ENCODE measurements at places on chromosomes 7 and 10.

GRCh38 chr10:43399320-43400310, 9.4 kb downstream of the HNRNPF start:
- no peak for DNase-seq

DNA sequence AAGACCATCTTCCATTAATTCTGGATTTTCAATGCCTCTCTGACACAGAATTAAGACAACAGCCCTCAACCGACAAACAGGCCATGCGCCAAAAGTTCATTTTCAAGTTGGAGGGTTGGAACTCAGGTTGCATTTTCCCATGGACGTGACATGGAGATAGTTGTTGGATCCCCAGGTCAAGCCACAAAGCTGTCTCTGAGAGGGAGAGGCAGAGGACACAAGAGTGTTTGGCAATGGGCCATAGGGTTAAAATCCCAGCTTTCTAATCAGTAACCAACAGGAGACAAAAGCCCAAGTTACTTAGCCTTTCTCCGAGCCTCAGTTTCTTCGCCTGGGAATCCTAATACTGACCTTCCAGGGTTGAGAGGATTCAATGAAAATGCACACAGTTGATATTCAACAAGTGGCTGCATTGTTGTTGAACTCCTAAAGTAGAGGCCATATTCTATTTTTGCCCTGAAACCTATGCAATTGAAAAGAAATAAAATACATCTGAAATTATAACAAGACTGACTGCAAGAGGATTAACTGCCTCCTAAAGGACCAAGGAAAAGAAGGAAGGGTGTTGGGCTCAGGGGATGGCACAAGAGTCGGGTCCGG, 44.3 kb downstream of the SORBS1 start:
- no peak for DNase-seq

DNA sequence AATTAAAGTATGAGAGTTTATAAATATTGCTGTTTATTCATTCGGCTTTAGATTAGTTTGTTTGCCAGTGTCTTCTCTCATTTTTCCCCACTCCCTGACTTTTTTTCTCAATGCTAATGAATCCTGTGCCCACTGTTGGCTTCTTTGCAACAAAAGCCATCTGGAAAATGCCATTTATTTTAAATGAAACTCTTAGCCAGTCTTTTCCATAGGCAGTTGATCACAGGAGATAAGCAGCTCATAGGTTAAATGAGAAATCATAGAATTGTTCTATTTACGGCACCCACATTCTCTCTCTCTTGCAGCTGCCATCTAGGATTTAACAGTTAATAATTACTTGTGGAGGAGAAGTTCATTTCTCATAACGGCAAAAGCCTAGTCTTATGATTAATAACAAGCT, 249.3 kb upstream of the POM121L12 start:
- DNase-seq = no peak

- no peak for DNase-seq
These were observed 45.5 kb upstream of the DMBT1 start for GRCh38 chr10:122515022-122515424.

GRCh38 chr7:82566752-82567151, 123.2 kb upstream of the CACNA2D1 start:
- no peak for DNase-seq

GRCh38 chr10:126930131-126930882, 25.1 kb downstream of the DOCK1 start:
- DNase-seq = no peak

DNA sequence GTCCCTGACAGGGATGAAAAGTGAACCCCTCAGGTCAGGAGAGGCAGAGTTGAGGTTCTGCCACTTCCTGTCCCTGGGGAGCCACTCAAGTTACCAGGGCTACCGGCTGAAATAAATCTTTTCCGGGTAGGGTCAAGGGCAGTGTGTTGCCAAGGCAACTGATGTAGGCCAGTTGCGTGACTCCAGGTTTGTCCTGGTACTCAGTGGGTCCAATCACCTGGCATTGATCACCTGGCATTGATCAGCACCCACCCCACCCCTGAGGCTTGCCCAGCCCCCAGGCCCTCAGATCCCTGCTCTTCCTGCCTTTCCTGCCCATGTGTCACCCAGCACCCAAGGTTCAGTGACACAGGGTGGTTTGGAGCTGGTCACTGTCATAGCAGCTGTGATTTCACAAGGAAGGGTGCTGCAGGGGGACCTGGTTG, 5.9 kb downstream of the SAP25 start:
- DNase-seq = no peak

DNA sequence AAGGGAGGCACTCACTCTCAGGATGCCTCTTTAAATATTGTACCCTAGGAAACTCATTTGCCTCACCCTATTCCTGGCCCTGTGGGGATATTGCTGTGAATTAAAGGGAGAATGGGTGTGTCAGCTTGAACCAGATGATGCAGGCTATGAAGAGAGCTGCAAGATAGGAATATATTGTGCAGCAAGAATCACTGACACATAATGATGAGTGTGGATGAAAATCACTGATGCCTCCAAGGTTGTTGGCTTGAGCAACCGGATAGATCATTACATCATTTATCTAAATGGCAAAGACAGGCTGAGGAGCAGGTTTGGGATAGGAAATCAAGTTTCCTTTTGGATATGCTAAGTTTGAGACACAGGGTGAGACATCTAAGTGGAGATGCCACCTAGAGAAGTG, 6.2 kb downstream of the SLC26A4 start:
- no peak for DNase-seq

- no peak for DNase-seq
These were observed 21.2 kb downstream of the PRKCQ start for GRCh38 chr10:6558759-6559461.

- no peak for DNase-seq
These were observed 49.5 kb upstream of the SLC29A3 start for GRCh38 chr10:71269301-71270288.

GRCh38 chr7:74424291-74424880, 29.3 kb upstream of the GTF2IRD1 start:
- no peak for DNase-seq

DNA sequence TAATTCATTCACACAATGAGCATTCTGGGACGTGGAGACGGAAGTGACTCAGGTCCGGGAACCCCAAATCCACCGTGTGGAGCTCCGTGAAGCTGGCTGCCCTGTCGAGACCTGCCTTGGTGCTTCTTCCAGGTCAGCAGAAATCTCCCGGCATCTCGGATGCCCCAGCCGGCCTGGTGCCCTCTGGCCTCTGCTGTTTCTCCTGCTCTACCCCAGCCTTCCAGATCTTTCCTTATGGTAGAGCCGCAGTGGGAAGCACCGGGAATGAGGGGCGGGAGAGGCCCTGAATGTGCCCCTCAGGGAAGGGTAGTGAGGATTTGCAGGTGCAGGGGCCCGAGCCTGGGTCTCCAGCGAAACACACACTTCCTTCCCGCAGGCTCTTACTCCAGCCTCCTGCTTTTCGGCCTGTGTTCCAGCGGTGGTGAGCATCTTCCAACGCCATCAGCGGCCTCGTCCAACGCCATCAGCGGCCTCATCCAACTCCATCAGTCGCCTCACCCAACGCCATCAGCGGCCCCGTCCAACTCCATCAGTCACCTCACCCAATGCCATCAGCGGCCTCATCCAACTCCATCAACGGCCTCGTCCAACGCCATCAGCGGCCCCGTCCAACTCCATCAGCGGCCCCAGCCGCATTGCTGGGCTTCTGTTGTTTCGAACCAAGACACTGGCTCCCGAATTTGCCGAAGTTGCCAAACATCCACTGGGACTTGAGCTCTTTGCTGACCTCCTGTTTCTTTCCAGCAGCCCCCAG, 57.1 kb upstream of the PDGFA start:
- DNase-seq = no peak

DNA sequence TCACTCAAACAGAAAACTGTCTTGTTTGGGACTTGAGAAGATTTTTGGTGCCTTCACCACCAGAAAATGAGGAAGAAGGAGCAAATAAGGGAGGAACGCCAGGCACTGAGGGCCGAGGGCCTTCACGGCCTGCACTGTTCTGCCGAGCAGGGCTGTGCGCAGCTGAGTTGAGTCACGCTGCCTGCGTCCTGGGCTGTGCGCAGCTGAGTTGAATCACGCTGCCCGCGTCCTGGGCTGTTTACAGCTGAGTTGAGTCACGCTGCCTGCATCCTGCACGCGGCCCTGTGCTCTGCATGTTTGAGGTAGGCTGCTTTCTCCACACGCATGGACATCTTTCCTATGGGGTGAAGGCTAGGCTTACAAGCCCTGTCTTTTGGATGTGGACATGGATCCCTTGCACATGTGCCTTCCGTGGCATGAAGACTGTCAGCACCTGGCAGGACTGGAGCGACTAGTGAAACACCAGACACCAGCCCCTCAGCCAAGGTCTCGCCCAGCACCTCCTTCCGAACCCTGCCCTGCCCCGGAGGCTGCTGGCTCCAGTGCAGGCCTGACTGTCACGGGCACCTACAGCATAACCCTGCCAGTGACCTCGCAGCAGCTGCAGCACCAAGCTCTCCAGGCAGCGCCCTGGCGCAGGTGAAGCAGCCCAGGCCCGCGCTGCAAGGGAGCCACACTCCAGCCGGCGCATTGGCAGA, 96.7 kb downstream of the HTR5A start:
- no peak for DNase-seq

DNA sequence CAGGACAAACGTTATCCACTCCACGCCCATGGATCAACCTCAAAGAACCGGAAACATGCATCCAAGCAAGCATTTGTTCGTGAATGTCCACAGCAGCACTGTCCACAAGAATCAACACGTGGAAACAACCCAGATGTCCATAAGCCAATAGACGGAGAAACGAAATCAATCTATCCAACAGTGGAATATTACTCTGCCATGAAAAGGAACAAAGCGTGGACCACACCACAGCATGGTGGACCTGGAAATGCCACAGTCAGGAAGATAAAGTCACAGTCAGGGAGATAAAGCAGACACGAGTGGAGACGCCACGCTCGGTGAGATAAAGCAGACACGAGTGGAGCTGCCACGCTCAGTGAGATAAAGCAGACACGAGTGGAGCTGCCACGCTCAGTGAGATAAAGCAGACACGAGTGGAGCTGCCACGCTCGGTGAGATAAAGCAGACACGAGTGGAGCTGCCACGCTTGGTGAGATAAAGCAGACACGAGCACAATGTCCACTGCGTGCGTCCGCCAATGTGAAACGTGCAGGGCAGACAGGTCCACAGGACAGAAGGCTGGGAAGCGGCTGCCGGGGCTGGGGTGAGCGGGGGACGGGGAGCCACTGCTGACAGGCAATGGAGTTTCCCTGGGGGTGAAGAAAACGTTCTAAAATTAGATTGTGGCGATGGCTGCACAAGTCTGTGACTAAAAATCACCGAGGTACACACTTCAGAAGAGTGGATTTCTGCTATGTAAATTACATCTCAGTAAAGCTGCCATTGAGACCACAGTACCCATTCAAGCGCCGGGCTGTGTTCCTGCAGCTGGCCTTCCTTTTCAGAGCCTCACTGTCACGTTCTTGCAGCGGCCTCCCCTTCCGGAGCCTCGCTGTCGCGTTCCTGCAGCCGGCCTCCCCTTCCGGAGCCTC, 10.6 kb downstream of the GPER1 start:
- DNase-seq = no peak

GRCh38 chr10:112343056-112343806, 30.7 kb upstream of the ACSL5 start:
- no peak for DNase-seq

DNA sequence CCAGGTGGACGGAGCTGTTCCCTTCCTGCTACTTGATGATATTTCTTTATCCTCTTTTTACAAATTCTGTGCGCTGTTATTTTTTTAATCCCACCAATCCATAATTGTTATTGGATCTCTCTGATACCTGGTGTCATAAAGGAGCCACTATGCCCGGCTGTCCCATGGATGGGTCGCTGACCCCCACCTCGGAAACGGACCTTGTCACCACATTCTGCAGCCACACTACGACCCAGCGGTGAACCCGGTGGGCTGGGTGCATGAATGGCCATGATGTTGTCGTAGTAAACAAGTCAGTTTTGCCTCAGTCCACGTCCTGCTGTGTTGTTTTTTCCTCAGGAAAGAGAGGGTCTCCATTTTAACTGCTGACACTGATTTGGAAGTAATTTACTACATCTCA, 112.2 kb downstream of the PKD1L1 start:
- no peak for DNase-seq

GRCh38 chr7:137978464-137979237, 23.2 kb downstream of the CREB3L2 start:
- no peak for DNase-seq

GRCh38 chr10:78337016-78337415, 303.4 kb downstream of the RPS24 start:
- DNase-seq = no peak

- DNase-seq = no peak
These were observed 112.8 kb downstream of the APBB1IP start for GRCh38 chr10:26550774-26551526.

GRCh38 chr7:87028636-87029035, 30.8 kb downstream of the ELAPOR2 start:
- DNase-seq = no peak

- no peak for DNase-seq
These were observed 24.9 kb upstream of the ZC3HAV1L start for GRCh38 chr7:139060695-139061237.

- DNase-seq = no peak
These were observed 10.9 kb upstream of the LGI1 start for GRCh38 chr10:93746844-93747284.

DNA sequence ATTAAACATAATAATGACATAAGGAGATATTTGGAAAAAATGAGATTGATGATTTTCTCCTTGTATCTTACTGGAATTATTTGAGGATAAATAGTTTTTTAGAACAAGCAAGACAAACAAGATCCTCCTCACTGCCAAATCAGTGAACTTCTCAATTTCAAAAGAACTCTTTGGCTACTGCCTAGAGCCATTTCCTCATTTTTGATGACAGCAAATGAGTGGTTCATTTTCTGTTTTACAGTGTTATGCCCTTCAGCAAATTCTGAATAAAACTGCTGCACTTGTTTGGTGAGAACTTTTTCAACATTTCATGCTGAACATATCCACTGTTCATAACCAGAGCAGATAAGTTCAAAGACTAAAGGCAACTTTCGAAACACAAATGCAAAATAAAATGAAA, 42.5 kb upstream of the AHR start:
- no peak for DNase-seq

GRCh38 chr7:93046641-93047040, 71.1 kb downstream of the SAMD9 start:
- no peak for DNase-seq

DNA sequence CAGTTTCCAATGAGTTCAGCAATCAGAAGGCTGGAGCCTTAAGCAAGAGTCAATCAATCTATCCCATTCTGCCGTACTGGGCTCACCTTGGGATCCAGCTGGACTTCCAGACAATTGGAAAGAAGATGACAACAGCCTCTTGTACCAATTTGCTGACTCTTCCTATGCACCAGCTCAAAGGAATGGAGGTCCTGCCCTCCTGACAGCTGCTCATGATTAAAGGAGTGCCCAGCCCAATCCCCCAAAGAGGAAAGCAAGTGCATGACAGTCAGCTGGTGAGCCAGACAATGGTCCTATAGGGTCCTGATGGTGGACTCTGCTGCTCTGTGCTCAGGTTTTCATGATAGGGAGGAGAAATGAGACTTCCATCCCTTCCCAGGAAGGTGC, 25.1 kb downstream of the VSTM4 start:
- no peak for DNase-seq

DNA sequence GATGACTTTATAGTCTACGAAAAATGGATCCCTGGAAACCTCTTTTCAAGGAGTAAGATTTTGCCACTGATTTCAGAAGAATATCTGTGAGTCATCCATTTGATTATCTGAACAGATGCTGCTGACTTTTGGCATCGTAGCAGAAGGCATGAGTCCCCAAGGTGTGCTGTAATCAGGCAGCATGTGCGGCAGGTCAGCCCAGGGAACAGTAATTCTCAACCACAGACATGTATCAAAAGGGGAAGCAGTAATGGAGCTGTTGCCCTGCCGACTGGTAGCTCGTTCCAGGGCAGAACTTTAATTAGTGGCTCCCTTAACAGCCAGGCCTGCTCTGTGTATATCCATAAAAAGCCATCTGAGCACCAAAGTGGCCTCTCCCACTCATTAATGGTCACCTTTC, 5.7 kb upstream of the VWC2 start:
- DNase-seq = no peak
